CD4-positive, alpha-beta memory T cell (primary cell): ENCODE measurements at places on chromosomes 6 and 20. TPM values are rescaled to one million over a fixed set of nuclear protein-coding genes. Genes with fewer than 3 reads are reported as not detected.

GMPR gene
- not detected for total RNA-seq

OR2J3 gene
- not detected for total RNA-seq

SAMD3 gene
- 29.7 TPM for total RNA-seq

FAXC gene
- total RNA-seq, result not detected

KCNK16 gene
- not detected for total RNA-seq

RUNX2 gene
- total RNA-seq, result 24.0 TPM

RAET1L gene
- total RNA-seq, result not detected

CFAP61 gene
- not detected for total RNA-seq

FAM229B gene
- 1.7 TPM for total RNA-seq

ZSWIM3 gene
- 7.1 TPM for total RNA-seq

CCN5 gene
- total RNA-seq, result not detected

IPCEF1 gene
- total RNA-seq, result 97.7 TPM

DSE gene
- total RNA-seq, result 9.0 TPM

GPRC6A gene
- not detected for total RNA-seq

FRMD1 gene
- total RNA-seq, result not detected

TLDC2 gene
- total RNA-seq, result not detected

VIP gene
- not detected for total RNA-seq

EPPIN gene
- not detected for total RNA-seq

UTRN gene
- total RNA-seq, result 219 TPM

HS3ST5 gene
- total RNA-seq, result not detected

MYCT1 gene
- total RNA-seq, result not detected

ARMC12 gene
- total RNA-seq, result 1.3 TPM

WFDC12 gene
- not detected for total RNA-seq

PKIB gene
- total RNA-seq, result 0.67 TPM

KCNQ2 gene
- total RNA-seq, result not detected

LY6G6C gene
- total RNA-seq, result not detected

WFDC10B gene
- not detected for total RNA-seq

C6orf132 gene
- not detected for total RNA-seq

C6orf141 gene
- not detected for total RNA-seq

HLA-DMB gene
- 7.9 TPM for total RNA-seq

CD24 gene
- total RNA-seq, result not detected
